ENCODE measurements at places on chromosomes 4 and X.
A peak's percentile ranks its signal among the peaks of the same experiment; 100 is the strongest.

GRCh38 chr4:164716901-164717300, 37.0 kb upstream of the SMIM31 start:
- DNase-seq = no peak

GRCh38 chr4:188781655-188782054, 642.4 kb downstream of the TRIML1 start:
- DNase-seq = no peak

DNA sequence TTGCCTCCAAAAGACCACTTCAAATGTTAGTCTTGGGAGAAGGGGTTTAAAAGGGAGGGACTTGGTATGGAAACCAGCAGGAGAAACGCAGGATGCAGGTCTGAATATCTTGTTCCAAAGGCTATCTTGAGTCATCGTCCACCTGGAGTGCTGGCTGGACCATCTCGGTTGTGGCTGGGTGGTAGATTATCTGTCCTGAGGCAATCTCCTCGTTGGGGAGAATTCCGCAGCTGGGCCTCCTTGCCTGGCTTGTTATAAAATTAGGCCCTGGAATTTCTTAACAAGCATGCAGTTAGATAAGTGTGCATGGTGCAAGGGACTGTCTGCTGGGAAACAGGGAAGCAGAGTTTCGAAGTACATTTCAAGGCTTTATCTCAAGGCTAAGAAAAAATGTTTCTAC, 2045.7 kb upstream of the TENM3 start:
- DNase-seq = no peak

GRCh38 chrX:66162331-66162822, 1.7 kb upstream of the HEPH start:
- DNase-seq = no peak

- no peak for DNase-seq
These were observed 15.1 kb downstream of the TEC start for GRCh38 chr4:48254381-48255071.

- peak; percentile 4 for DNase-seq
These were observed 709 bp downstream of the GPAT3 start for GRCh38 chr4:83536362-83537272.

GRCh38 chr4:145098675-145099037, 545 bp downstream of the ABCE1 start:
- DNase-seq = peak; percentile 65

DNA sequence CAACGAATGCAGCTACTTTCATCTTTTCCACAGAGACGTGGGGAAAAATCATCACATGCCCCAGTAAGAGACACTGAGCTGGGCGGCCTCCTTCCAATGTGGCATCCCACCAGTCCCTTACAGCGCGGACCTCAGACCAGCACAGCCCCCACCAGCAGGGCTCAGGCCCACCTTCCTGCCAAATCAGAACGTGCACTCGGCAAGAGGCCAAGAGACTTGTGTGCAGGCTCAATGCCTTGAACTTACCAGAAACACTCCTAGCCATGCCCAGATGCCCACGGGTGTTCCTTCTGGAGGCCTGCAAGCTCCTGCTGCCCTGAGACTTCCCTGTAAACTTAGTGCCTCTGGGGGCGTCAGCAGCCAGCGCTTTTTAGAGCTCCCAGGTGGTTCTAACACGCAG, 31.2 kb downstream of the WDR1 start:
- DNase-seq = no peak

GRCh38 chrX:17656035-17656418, 81.3 kb upstream of the SCML1 start:
- peak; percentile 12 for DNase-seq

DNA sequence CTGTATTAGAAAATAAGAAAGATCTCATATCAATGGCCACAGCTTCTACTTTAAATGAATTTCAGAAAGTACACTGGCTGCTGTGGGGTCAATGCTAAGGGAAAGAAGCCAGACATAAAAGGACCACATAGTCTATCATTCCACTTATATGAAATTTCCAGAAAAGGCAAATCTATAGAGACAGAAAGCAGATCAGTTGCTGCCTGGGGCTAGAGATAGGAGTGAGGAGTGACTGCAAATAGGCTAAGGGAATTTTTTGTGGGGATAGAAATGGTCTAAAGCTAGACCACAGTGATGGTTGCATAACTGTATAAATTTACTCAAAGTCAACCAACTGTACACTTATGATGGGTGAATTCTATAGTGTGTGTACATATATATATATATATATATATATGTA, 8.3 kb downstream of the GAB3 start:
- DNase-seq = no peak

DNA sequence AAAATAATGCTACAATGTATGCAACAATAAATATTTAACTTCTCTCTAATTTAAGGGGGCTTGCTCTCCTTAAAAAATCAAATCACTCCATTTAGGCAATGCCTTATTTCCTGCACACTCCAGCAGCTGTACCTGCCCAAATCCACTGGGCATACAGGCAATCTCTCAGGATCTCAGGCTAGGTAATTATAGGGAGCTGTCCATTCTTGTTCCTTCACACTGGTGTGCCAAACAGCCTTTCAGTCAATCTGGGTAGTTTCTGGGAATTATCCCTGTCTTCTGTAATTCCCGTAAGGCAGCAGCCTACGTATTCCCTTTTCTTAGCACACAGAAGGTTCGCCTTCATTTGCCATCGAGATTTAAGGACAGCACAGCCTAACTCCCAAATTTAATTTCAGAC, 922.6 kb upstream of the SLIT2 start:
- DNase-seq = no peak

- DNase-seq = no peak
These were observed 159.9 kb downstream of the PCDH7 start for GRCh38 chr4:30879855-30880598.

DNA sequence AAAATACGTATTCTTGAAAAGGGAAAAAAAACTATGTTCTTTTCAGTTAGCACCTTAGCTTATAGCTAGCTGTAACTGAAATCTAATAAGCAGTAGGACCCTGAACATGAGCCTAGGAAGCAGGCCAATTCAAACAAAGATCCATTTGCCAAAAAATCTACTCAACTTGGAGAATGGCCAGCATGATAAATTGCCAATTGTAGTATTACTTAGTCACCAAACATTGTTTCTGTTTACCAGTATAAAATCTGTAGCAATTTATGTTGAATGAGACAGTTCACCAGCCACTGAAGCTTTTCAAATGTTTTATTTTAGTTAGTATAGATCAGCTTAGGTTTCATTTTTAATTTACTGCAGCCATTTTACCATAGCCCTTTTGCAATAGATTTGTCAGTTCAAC, 323.6 kb upstream of the DIPK2B start:
- no peak for DNase-seq

DNA sequence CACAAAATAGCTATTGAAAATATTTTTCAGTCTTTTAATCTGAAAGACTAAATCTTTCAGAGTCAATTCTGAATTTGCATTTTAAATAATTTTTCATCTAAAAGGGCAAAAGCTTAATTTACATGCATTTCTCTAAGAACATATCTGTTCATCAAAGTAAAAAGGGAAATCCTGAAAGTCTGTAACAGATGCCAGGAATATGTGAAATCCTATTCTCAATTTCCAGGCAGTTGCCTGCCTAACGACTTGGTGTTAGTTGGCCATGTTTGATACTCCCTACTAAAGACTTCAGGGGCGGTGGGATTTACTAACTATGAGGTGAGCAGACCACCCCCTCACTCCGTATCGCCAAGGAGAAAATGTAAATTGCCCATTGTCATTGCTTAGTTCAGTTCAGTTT, 136.8 kb downstream of the KIT start:
- no peak for DNase-seq

- no peak for DNase-seq
These were observed 87.6 kb downstream of the ABLIM2 start for GRCh38 chr4:8070736-8071718.

DNA sequence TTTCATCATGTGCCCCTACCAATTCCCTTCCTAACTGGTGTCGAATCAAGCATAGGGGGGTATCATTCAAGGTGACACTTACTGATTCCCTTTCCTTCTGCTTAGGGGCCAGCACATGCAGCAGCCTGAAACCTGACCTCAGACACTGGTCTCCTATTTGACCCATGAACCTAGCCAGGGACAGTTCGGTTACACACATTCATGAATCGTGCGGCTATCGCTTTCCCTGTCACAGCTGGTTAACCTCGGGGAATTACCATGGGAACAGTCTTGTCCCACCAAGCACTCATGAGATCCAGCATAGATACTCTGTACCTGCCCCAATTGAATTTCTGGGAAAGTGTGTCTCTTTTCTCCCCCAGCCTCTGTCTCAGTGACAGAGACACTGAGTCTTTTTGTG, 140.4 kb downstream of the ZNF674 start:
- no peak for DNase-seq

- DNase-seq = no peak
These were observed 108.8 kb upstream of the MYOZ2 start for GRCh38 chr4:119026662-119027444.

GRCh38 chr4:152103181-152103901, 342.5 kb upstream of the GATB start:
- DNase-seq = no peak

GRCh38 chrX:129748305-129748704, 9.5 kb downstream of the XPNPEP2 start:
- no peak for DNase-seq

- DNase-seq = no peak
These were observed 494.4 kb downstream of the TMA16 start for GRCh38 chr4:163988865-163989264.

- peak; percentile 69 for DNase-seq
These were observed 30.4 kb downstream of the ELF4 start for GRCh38 chrX:130079824-130080406.

- DNase-seq = no peak
These were observed 1470.6 kb upstream of the PABPC4L start for GRCh38 chr4:135672202-135672601.

GRCh38 chr4:59904331-59904730, 1295.8 kb upstream of the ADGRL3 start:
- no peak for DNase-seq

- peak; percentile 61 for DNase-seq
These were observed 17.2 kb downstream of the GPR174 start for GRCh38 chrX:79161655-79162054.

GRCh38 chrX:10341309-10341708, 184.5 kb downstream of the CLCN4 start:
- DNase-seq = no peak

DNA sequence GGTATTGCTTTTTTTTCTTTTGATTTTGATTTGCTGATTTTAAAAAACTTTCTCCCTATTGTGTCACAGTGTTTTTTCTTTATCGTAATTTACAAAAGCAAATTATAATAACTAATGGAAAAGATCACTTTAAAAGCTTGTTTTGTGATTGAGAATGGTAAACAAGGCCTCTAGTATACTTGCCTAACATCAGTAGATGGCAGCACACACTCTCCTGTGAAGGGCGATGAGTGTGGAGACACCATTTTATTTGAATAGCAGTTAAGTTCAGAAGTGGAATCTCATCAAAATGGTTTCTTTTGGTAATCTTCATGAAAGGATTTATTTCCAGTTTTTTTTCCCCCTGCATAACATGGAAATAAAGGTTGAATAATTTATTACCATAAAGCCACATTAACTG, 72.3 kb downstream of the PAK3 start:
- DNase-seq = peak; percentile 1

DNA sequence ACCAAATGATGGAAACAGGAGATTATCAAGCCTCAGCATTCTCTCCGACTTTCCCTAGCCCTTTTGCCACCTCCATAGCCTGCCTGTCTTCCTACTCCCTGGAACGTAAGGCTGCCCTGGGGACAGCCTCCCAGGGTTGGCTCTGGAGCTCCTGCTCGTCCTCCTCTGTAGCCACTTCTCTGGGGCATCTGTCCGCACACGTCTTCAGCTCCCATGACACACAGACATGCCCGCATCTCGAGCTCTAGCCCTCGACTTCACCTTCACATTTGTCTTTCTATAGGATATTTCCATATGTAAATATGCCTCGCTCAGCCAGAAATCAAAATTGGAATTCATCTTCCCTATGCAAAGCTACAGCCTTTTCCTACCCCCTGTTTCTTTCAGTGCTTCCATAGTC, 67.7 kb downstream of the TSC22D3 start:
- no peak for DNase-seq

DNA sequence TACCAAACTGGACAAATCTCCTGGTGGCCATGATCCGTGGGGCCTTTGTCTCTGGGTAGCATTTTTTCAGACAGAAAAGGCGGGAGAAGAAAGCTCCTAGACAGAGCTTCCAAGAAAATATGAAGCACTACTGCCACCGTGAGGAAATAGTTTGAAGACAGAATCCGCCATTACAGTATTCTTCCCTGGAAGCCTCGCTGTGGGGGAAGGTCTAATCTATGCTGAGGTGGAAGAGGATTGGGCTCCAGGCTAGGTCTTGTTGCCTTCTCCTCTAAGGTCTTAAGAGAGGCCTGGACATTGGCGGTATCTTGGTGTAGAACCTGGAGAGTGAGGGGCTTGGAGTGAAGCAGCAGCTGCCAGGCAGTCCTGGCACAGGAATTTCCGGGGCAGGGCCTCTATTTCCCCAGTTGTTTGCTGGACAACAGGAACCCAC, 218.9 kb downstream of the OR13H1 start:
- no peak for DNase-seq

DNA sequence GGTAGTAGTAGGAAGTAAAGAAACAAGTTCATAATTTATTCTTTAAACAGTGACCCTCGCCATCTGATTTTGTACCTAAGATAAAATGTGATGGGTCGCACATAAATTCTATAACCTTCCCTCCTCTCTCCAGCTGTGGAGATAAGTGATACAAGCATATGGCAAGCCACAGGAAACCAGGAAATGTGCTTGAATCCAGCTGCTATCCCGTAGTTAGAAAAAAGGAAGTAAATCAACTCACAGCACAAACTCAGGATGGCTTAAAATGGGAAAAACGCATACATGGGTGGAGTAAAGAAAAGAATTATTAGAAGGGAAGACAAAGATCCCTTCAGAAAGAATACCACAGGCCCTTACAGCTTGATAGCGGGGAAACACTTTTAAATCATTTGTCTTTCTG, 78.2 kb downstream of the ZNF827 start:
- DNase-seq = no peak

GRCh38 chrX:15143825-15144121, 126.1 kb downstream of the ASB9 start:
- no peak for DNase-seq

GRCh38 chr4:163540448-163540847, 46.0 kb downstream of the TMA16 start:
- DNase-seq = no peak

- no peak for DNase-seq
These were observed 48.0 kb upstream of the MYOZ2 start for GRCh38 chr4:119087656-119088055.

DNA sequence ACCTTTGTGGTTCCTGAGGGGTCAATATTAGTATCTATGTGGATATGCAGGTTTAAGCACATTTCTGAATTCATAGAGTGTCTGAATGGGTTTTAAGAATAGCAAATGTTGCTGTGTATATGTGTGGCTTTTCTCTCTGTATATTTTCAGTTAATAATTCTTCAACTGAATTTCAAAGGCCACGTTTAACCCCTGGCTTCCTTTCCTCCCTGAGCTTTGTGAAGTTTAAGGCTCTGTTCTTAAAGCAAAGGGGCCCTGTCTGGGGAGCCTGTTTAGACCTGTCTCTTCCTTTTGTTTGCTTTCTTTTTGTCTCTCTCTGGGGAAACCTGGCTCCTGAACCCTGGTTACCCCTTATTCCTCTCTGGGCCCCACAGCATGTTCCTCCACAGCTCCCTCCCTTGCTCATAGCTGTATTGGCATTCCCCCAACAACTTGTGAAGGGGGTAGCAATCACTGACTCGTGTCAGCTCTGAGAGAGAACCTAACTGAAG, 139.1 kb downstream of the COL4A6 start:
- DNase-seq = no peak

- no peak for DNase-seq
These were observed 200.3 kb upstream of the NHS start for GRCh38 chrX:17174671-17175070.

GRCh38 chr4:33226133-33226532, 2506.0 kb downstream of the PCDH7 start:
- no peak for DNase-seq

All from activated CD8-positive, alpha-beta T cell treated with anti-CD3 and anti-CD28 coated beads for 36 hours (primary cell).